ENCODE measurements at places on chromosomes 5 and 9.

DNA sequence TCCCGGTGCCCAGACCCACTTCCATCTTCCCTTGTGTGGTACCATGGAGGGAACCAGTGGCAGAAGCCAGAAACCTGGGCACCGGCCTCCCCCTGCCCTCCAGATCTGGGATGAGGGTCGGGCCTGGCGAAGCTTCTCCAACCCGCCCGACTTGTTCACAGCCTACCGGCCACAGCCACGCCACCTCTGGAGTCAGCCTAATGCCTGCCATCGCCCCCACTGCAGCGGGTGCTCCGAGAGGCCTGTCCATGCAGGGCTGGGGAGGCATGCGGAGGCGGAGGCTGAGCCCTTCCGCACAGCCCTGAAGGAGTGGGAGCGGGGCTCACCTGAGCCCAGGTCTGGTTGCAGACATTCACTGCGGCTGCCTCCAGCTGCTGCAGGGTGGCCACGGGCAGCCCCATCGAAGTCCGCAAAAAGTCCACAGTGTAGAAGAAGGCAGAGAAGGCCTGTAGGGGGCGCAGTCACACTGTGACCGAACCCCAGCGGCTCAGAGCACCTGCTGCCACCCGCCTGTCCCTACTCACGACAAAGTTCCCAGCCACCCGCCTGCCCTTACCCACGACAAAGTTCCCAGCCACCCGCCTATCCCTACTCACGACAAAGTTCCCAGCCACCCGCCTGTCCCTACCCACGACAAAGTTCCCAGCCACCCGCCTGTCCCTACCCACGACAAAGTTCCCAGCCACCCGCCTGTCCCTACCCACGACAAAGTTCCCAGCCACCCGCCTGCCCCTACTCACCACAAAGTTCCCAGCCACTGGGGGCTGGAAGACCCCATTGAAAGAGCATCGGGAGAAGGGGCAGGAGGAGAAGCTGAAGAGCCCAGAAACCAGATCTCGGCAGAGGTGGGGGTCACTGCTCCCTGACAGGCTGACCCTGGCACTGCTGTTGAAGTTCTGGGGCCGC is 3.8 kb upstream of the NPDC1 start:
- DNase-seq, result no peak

DNA sequence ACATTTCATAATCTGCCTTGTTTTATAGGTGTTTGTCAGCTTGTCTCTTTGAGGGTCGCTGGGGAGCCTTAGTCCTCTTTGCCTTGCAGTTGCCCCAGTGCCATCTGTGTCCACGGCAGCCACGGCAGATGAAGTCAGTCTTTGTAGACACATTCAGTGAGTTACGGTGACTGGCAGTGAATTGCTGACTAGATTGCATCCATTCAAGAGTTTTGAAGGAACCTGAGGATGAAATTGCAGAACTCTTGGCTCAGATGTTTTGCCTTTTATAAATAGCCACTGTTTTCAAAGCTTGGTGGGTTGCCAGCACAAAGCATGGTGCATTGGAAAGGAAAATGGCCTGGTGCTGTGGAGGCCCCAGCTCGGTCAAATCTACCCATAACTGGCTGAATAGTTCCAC is 125.6 kb downstream of the TRIO start:
- DNase-seq, result no peak

DNA sequence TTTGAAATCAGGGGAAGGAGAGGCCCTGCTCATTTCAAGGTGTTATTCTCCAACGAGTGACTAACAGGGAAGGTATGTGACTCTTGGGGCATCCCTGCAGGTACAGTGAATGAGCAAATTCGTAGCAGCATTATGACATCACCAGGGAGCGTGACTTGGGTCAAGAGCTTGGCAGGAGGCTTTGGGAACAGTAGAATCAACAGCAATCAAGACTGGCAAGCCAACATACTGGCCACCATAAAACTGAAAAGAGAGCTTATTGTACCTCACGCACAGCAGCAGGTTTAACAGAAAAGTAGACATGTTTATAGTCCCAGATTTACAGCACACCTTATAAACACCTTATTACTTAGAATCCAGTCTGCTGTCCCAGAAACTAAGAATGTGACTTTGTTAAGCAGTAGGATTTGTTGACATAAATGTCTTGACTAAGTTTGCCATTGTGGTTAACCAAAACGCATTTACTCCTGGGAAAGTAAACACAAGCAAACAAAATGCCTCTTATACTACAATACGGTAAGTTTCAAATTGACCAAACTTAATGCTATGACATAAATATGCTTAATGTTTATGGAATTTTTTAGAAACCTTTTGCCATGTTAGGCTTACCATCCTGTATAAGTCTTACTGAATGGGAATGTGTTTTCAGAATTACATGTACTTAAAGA is 297.8 kb downstream of the NPR3 start:
- DNase-seq, result no peak

- DNase-seq, result no peak
Measured at GRCh38 chr9:31623511-31623910, 760.9 kb upstream of the ACO1 start.

- no peak for DNase-seq
Measured at GRCh38 chr9:110809038-110809595, 140.5 kb downstream of the MUSK start.

DNA sequence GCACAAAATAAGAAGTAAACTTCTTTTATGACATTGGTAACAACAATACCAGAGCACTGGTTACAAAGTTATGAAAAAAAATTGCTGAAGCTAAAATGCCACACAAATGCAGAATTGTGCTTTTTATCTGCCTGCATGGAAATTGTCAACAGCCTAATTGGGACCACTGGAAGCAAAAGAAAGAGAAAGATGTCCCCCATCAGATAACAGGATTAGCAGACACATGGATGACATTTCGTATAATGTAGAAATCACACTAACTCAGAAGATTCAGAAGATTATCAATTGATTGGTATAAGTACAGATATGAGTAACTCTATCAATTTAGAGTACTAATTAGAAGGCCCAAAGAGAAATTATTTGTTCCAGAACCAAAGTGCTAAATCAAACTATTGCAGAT is 19.1 kb upstream of the FRMD3 start:
- DNase-seq, result no peak

DNA sequence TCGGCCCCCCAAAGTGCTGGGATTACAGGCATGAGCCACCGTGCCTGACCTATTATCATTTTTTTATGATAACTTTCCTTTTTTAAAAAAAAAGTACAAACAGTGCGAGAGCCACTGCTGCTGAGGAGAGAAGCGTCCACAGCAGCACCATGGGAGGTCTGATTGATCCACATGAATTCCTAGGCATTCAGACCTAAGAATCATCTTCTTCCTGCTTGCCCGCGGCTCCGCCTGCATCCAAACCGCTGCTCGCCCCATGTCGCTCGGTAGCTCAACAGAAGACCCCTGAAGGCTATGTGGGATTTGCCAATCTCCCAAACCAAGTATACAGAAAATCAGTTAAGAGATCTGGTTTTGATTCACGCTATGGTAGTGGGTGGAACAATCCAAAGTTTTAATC is 102.0 kb downstream of the GABBR2 start:
- DNase-seq, result no peak

- DNase-seq, result no peak
Measured at GRCh38 chr5:130321931-130322330, 417.7 kb downstream of the CHSY3 start.

DNA sequence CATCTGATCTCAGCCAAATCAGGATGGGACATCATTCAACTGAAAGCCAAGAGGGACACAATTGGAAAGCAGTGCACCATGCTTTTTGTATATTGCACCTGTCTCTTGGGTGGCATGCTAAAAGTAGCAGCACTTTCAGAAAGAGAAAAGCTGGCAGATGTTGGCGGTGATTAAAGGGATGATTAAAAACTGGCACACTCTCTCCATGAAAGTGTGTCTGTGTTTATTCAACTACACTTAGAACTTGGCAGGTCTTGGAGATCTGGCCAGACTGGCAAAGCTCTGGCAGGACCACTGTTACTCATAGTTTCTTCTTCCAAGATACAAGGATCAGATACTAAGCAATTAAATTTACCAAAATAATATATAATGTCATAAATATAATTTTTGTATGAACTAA is 112.9 kb upstream of the ELAVL2 start:
- DNase-seq, result no peak

DNA sequence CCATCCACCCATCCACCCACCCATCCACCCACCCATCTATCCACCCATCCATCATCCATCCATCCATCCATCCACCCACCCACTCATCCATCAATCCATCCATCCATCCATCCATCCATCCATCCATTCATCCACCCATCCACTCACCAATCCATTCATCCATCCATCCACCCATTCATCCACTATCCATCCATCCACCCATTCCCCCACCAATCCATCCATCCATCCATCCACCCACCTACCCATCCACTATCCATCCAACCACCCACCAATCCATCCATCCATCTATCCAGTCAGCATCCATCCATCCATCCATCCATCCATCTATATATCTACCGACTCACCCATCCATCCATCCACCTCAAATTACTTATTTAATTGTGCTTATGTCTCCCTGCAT is 36.9 kb upstream of the PHYKPL start:
- no peak for DNase-seq

GRCh38 chr5:179265514-179266290 is 79.6 kb downstream of the ADAMTS2 start:
- DNase-seq, result no peak

DNA sequence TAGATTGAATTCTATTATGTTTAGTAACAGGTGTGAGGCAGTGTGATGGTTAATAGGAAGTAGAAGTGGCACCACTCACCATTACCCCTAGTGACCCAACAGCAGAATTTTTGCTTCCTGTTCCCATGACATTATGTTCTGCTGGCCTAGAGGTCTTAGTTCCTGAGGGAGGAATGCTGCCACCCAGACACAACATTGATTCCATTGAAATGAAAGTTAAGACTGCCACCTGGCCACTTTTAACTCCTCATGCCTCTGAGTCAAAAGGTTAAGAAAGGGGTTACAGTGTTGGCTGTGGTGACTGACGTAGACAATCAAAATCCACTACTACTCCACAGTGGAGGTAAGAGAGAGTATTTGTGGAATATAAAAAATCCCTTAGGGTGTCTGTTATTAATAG is 218.9 kb upstream of the NMUR2 start:
- DNase-seq, result no peak

DNA sequence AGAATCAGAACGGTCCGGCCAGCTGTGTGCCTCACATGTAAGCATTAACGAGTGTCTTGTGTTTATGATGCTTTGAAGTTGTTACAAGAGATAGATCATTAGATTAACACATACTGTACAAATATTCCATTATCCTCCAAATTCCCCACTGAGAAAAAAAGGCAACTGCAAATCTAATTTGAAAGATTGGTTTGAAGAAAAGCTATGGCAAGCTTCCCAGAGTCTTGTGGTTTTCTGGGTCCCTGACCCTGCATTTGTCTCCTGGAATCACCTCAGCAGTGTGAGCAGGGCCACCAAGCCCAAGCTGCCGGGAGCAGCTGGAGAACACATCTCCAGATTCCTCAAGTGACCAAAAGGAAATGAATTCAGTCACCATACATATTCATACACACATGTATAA is 36.9 kb upstream of the ADAMTS16 start:
- DNase-seq, result no peak

GRCh38 chr5:6291961-6292360 is 86.4 kb downstream of the MED10 start:
- DNase-seq, result no peak

DNA sequence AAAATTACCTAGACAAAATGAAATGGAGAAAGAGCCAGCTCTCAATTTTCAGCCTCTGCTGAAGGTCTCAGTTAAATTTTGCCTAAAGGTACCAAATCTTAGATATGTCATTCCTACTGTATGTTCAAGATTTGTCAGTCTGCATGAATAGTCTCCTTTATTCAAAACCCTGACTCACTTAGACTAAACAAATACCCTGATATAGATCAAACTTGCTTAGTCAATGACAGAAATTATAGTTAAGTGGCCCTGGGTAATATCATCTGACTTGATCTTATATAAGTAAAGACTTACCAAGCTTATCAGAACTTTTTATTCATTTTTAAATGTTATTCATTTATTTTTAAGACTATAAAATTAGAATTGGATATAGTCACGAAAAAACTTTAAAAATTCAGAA is 12.2 kb downstream of the MEGF9 start:
- DNase-seq, result no peak

- DNase-seq, result no peak
Measured at GRCh38 chr5:56326116-56326515, 93.0 kb upstream of the ANKRD55 start.

- DNase-seq, result no peak
Measured at GRCh38 chr9:74735761-74736160, 152.0 kb downstream of the TRPM6 start.

- DNase-seq, result no peak
Measured at GRCh38 chr5:75510836-75511434, 494 bp downstream of the CERT1 start.

GRCh38 chr5:93192087-93192486 is 388.9 kb downstream of the NR2F1-AS1 start:
- DNase-seq, result no peak

DNA sequence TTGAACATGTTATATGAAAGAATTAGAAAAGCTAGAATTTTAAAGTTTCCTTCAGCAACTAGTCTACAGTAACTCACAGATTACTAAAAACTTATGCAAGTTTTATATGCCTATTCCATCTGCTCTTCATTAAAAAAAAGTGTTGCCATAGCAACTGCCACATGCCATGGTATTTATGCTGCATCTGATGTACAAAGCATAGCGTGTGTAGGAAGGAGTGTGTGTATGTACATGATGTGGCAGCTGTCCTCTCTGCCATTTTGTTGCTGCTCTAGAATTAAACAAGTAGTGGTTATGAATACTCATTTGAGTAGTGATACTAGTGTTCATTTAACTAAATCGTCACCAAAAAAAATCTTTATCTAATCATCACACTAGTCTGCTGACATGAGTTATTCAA is 593.5 kb downstream of the CETN3 start:
- no peak for DNase-seq

DNA sequence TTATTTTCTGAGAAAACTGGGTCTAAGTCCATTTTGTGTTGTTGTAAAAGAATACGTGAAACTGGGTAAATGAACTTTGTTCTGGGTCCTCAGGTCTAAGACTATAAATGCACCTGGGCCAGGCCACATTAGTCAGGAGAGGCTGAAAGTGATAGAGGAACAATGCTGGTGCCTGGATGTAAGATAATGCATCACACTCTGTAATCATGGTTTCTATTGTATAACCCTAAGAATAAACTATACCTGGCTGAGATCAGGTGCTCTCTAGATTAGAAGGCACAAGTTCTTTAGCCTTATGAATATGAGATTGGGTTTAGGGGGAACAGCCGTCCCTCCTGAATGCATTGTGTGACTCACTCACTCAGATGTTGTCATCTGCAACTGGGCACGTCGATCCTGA is 675.5 kb downstream of the HTR1A start:
- DNase-seq, result no peak

All from forelimb muscle (tissue), 1 donor.